ENCODE measurements at places on chromosomes 1 and 21.

- no peak for DNase-seq
These were observed 47.7 kb downstream of the ST6GALNAC3 start for GRCh38 chr1:76122271-76122670.

DNA sequence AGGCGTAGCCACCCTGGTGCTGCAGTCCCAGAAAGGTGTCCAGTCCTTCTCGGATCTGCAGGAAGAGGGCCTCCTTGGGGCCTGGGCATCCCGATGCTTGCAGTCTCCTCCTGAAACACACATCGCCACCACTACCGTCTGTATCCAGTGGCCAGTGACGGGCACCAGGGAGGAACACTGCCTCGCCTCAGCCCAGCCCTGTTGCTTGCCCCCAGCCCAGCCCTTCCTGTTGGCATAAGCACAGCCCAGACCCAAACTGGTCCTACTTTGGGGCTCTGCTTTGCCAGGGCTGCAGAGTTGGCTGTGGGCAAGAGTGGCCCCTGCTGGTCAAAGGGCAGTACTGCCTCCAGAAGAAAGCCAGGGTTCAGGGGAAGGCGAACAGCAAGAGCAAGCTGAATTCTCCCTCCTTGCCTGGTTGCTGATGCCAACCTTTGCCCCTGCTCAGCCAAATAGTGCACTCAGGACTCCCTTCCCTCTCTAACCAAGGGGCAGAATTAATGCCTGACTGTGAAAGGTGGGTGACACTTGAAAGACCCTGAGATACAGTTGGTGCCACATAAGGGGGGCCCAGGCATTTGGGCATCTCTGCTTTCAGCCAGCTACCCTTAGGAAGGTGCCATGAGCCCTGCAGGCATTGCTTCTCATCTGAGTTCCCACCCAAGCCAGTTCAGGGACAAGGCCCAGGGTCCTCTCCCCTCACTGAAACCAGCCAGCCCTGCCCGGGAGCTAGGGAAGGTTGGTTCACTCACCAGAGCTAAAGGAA lies 11.1 kb upstream of the ARHGEF2 start:
- DNase-seq = peak; percentile 66

DNA sequence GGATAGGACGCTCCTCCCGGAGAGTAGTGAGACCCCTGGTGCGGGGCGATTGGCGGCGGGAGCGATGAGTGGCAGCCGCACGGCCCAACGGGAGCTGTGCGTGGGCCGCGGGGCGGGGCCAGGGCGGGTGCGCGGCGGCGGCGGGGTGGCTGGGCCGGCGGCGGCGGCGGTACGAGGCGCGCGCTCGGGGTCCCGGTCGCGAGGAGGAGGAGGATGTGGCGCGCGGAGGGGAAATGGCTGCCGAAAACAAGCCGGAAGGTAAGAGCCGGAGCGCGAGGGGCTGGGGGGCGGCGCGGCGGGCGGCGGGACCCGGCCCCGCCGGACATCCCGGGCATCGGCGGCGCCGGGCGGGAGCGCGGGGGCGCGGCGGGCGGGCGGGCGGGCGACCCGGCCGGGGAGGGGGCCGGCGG lies at the start of gene CAMTA1:
Gene CAMTA1, plus strand, starts transcription at position 137 of the 410 bp plus-strand sequence. Its CDS starts 77 bp downstream, at position 214.
- DNase-seq = no peak

DNA sequence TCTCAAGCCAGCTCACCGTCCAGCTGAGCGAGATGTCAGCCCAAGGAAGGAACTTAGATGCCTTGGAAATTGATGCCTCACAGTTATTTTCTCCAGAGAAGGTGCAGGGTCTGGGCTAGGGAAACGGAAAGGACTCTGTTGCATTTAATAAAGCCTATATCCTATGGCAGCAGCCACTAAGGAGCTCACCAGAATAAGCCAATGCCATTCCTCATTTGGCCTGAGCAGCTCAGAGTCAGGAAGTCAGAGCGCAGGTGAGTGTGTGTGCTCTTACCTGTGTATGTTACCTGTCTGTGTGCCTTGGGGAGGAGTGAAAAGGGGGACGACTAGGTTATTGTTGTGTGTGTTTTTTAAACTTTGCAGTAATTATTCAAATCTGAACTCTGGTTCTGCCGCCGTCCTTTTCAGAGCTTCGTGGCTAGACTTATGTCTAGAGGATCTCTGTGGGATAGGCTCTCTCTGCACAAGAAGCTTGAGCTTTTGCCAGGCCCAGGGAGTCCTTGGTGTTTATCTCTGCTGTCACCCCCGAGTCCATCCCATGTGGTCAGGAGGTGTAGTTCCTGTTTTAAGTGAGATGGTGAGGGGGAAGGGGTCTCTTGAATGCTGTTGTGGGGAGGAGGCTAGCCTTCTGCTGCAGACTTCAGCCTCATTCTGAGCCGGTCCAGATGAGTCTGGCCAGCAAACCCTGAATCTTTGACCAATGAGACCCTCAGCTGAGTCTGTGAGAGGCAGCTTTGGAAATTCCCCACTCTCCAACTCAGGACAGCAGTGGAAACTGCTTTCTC lies 2.4 kb downstream of the TMCC2 start:
- no peak for DNase-seq

- DNase-seq = no peak
These were observed 172.4 kb downstream of the NTMT2 start for GRCh38 chr1:170318141-170318540.

DNA sequence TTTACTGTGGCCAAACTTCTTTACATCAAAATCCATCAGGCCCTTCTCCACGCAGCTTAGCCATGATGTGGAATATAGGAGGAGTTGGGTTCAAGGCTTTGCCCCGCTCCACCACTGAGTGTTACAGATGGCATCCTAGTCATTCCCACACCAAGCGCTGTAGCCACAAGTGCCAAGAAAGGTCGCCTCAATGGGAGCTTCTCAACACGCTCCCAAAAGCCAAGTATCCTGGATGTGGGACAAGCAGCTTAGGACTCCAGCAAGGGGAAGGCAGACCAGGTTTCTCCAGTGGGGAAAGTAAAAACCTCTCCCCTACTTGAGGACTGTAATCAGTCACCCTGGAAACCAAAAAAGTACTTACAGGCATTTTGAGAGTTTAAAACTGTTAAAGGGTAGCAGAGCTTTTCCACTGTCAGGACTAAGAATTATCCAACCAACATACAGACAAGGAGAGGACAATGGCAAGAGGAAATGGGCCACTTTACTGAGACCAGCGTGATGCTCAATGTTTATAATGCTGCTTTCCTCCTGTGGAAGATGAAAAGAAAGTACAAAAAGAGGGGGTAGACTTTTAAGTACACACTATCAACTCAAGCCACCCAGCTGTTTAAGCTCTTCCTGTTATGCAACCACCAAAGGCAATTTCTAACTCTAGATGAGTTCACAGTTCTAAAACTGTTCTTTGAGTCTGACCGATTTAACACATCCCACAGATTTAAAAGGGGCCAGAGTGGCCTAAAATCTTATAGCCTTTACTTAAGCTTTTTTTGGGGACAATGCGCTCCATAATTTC lies 120.7 kb upstream of the KRTAP19-8 start:
- DNase-seq = no peak

DNA sequence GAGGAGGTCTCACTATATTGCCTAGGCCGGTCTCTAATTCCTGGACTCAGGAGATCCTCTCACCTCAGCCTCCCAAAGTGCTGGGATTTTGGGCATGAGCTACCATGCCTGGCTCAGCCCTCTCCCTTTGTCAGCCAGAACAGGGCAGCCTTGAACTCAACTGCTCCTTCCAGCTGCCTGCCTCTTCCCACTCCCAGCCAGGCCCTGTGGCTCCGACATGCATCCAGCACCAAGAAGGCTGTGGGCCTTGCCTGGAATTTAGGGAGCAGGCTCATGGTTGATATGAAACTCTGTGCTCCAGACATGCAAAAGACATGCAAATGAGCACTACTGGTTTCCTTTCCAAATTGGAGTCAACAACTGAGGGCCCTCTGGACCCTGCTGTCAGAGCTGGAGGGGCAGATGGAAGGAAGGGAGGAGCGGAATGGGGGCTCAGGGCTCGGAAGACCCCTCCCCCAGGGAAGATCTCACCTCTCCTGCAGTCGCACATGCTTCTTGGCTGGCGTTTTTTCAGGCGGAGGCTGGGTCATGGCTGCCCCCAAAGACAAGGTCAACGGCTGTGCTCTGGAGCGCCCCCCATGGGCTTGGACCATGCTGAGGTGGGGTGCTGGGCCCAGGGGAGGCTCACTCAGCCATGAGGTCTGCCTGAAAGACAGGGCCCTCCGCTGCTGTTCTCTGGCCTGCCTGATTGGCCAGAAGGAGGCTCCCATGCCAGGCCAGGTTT lies 1.4 kb downstream of the PTPN7 start:
- no peak for DNase-seq
